ENCODE measurements at places on chromosomes 3 and 15. TPM values are rescaled to one million over a fixed set of nuclear protein-coding genes. Genes with fewer than 3 reads are reported as not detected.

The PLXND1 gene
- total RNA-seq, result 250 TPM

The CALML4 gene
- 1.1 TPM for total RNA-seq

The OXSM gene
- 10.4 TPM for total RNA-seq

The CSPG5 gene
- total RNA-seq, result not detected

The PYDC2 gene
- total RNA-seq, result not detected

The NEK10 gene
- 4.4 TPM for total RNA-seq

The AADACL2 gene
- not detected for total RNA-seq

The ROPN1 gene
- total RNA-seq, result not detected

The IL17RC gene
- 64.5 TPM for total RNA-seq

The GOLGA6B gene
- total RNA-seq, result not detected

The SAMD7 gene
- not detected for total RNA-seq

The GHSR gene
- total RNA-seq, result not detected

Measured in cardiac ventricle fibroblast (primary cell).